Uterine smooth muscle cell (primary cell): ENCODE measurements at places on chromosomes 11 and 22. TPM values are rescaled to one million over a fixed set of nuclear protein-coding genes. Genes with fewer than 3 reads are reported as not detected.

The PYGM gene
- total RNA-seq = 0.33 and 0.87 TPM in 2 replicates

The MISFA gene
- total RNA-seq = 1.3 and 1.5 TPM in 2 replicates

The MMP1 gene
- 221 and 608 TPM in 2 replicates for total RNA-seq

The DLAT gene
- total RNA-seq = 29.6 and 46.5 TPM in 2 replicates

The ACAT1 gene
- total RNA-seq = 114 TPM in 2 replicates

The VSIG10L2 gene
- total RNA-seq = 0.22 TPM in 1 of 2 replicates, not detected in the other

The PPFIA1 gene
- total RNA-seq = 34.6 and 45.4 TPM in 2 replicates

The CD6 gene
- total RNA-seq = not detected in 2 replicates

The MMP8 gene
- total RNA-seq = 0.11 TPM in 1 of 2 replicates, not detected in the other

The APOL5 gene
- total RNA-seq = not detected in 2 replicates

The KLHDC7B gene
- total RNA-seq = 0.11 and 0.62 TPM in 2 replicates

The CHST1 gene
- 0.89 and 1.7 TPM in 2 replicates for total RNA-seq

The LUZP2 gene
- under 0.01 and 0.11 TPM in 2 replicates for total RNA-seq

The C11orf16 gene
- not detected in 2 replicates for total RNA-seq

The SLC15A3 gene
- total RNA-seq = 7.5 and 10.6 TPM in 2 replicates

The OR2AG2 gene
- 0.12 and 0.55 TPM in 2 replicates for total RNA-seq

The SCN3B gene
- under 0.01 and 0.12 TPM in 2 replicates for total RNA-seq

The SMIM35 gene
- total RNA-seq = not detected in 2 replicates

The A4GALT gene
- 1.8 and 6.6 TPM in 2 replicates for total RNA-seq

The PCNX3 gene
- 16.3 and 19.0 TPM in 2 replicates for total RNA-seq

The SLC17A6 gene
- total RNA-seq = not detected in 2 replicates

The ELF5 gene
- 0.12 TPM in 1 of 2 replicates, not detected in the other for total RNA-seq

The NUDT8 gene
- 7.5 and 8.7 TPM in 2 replicates for total RNA-seq

The OR6A2 gene
- 0.37 and 0.55 TPM in 2 replicates for total RNA-seq

The TRPT1 gene
- total RNA-seq = 39.1 and 46.2 TPM in 2 replicates

The EFCAB6 gene
- total RNA-seq = 0.55 and 3.6 TPM in 2 replicates

The OR2AT4 gene
- total RNA-seq = not detected in 2 replicates
